ENCODE measurements at places on chromosomes 1 and 21.

DNA sequence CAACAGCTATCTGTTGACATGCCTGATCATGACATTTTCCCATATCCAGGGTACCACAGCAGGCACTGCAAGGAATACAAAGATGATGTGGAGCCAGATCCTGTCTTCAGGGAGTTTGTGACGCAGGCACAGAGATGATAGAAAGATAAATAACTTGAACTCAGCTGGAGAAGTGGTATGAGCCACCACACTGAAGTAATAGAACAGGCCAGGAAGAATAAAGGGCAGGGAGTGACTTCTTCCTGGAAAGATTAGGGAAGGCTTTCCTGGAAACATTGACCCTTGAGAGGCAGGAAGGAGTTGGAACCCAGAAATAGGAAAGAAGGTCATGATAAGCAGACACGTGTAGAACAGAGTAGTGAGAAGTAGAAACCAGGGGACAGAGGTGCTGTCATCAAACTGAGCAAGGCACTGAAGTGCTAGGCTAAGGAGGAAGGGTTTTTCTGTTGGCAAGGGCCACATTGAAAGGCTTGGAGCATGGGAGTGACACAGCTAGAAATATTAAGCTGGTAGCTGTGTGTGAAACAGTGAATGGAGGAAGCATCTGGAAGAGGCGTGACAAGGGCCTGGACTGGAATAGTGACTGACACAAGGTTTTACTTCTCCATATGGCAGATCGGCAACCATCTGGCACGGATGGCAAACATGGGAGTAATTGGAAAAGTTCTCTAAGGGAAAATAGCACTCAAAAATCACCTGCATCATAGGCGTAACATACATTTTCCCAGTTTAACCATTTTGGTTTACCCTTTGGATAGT lies 68.4 kb downstream of the AK5 start:
- DNase-seq, result no peak

DNA sequence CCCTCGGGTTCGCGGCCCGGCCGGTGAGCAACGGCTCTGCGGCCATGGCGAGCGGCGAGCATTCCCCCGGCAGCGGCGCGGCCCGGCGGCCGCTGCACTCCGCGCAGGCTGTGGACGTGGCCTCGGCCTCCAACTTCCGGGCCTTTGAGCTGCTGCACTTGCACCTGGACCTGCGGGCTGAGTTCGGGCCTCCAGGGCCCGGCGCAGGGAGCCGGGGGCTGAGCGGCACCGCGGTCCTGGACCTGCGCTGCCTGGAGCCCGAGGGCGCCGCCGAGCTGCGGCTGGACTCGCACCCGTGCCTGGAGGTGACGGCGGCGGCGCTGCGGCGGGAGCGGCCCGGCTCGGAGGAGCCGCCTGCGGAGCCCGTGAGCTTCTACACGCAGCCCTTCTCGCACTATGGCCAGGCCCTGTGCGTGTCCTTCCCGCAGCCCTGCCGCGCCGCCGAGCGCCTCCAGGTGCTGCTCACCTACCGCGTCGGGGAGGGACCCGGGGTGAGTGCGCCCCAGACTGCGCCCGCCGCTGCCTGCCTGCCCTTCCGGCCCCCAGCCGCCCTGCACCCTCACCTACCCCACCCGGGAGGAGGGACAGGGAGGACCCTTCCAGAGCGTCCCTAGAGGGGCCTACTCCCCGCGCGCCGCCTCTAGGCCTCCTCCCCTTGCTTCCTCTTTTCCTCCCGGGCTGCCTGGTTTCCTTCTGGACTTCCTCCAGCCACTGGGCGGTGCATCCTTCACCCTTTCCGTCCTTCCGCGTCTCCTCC lies at the start of gene RNPEP:
RNPEP (plus strand) TSS at position 26 of the 757 bp plus-strand sequence; CDS start at position 45, 19 bp downstream.
- no peak for DNase-seq

DNA sequence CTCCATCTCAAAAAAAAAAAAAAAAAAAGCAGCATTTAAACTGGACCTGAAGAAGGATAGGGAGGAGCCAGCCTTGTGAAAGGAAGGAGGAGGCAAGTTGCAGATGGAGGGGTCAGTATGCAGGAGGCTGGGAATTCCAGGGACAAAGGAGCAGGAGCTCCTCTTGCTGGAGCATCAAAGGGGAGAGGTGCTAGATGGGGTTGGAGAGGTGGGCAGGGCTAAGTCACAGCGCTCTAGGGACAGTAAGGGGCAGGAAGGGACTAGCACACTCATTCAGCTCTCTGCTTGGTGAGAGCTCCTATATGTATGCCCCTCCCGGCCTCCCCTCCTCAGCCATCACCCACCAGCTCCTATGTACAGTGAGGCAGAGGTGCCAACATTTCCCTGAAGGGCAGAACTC lies 26.8 kb downstream of the MAP7D1 start:
- DNase-seq, result no peak

GRCh38 chr21:16974060-16974459 lies 538.8 kb upstream of the CXADR start:
- DNase-seq, result no peak

GRCh38 chr1:165191087-165191486 lies 165.4 kb downstream of the LMX1A start:
- DNase-seq, result no peak

DNA sequence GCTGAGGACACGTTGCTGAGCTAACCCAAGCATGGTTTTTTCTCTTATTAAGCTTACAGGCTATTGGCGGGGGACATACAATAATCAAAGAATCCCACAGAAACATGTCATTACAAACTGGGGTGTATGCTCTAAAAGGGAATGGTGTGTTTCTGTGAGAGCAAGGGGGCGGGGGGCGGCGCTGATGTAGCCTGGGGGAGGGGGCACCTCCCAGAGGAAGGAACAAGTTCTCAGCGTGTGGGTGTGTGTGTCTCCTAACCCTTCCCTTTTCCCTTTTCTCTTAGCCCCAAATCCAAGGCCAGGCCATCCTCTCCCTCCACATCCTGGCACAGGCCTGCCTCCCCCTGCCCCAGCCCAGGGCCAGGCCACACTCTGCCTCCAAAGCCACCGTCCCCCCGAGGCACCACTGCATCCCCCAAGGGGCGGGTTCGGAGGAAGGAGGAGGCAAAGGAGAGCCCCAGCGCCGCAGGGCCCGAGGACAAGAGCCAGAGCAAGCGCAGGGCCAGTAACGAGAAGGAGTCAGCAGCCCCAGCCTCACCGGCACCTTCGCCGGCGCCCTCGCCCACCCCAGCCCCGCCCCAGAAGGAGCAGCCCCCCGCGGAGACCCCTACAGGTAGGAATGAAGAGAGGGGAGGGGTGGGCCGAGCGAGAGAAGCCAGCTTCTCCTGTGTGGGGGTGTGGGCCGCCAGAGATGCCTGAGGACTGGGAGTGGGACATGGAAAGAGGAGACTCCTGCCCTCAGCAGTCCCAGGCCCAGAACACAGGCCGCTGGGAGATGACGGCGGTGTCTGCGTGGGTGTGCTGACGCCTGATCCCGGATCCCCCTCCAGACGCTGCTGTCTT lies 21.9 kb downstream of the MAP7D1 start:
- no peak for DNase-seq

DNA sequence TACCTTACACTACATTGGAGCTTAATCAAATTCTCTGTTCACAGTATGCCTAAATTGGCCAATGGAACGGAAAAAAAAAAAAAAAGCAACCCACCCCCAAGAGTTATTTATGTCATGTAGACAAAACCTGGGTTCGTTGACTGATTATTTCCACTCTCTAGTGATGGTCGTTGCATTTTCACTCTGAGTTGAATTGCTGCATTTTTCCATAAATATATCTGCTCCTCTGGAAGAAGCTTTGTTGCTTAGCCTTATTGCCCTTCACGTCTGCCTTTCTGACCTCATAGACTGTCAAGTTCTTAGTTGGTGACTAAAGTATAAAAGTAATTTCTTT lies 90.2 kb upstream of the RUNX1 start:
- DNase-seq, result no peak

GRCh38 chr1:182990413-182991144 lies 32.6 kb upstream of the LAMC1 start:
- no peak for DNase-seq

GRCh38 chr1:218468711-218469110 lies 123.6 kb downstream of the TGFB2 start:
- no peak for DNase-seq

GRCh38 chr1:9065213-9065751 lies 4.2 kb downstream of the SLC2A5 start:
- no peak for DNase-seq

- DNase-seq, result no peak
These were observed 205.5 kb downstream of the GPATCH2 start for GRCh38 chr1:217425422-217425821.

- no peak for DNase-seq
These were observed 26.7 kb downstream of the CLDN19 start for GRCh38 chr1:42713293-42713692.

- no peak for DNase-seq
These were observed 83.1 kb downstream of the VWA5B1 start for GRCh38 chr1:20373764-20374163.

DNA sequence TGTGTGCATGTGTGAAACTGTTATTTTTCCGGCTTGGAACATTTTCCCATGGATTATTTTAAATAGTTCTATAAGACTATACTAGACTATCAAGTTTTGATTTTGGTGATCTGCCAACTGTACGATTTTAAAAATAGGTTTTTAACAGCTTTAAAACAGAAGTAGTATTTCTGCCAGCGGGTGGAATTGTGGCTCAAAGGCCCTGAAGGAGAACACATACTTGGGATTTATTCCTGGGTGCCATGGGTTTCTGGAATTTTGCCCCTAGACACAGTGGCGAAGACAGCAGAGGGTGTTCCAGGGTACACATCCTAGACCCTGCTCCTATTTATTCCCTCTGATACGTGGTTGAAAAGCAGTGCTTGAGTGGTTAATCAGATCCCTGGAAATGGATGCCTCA lies 81.7 kb upstream of the IPO9 start:
- no peak for DNase-seq

All from stimulated activated CD8-positive, alpha-beta memory T cell treated with anti-CD3 and anti-CD28 coated beads, Interleukin-4, amount 100 ng/mL, for 4 hours (primary cell).